ENCODE measurements at places on chromosomes 2 and 18.

DNA sequence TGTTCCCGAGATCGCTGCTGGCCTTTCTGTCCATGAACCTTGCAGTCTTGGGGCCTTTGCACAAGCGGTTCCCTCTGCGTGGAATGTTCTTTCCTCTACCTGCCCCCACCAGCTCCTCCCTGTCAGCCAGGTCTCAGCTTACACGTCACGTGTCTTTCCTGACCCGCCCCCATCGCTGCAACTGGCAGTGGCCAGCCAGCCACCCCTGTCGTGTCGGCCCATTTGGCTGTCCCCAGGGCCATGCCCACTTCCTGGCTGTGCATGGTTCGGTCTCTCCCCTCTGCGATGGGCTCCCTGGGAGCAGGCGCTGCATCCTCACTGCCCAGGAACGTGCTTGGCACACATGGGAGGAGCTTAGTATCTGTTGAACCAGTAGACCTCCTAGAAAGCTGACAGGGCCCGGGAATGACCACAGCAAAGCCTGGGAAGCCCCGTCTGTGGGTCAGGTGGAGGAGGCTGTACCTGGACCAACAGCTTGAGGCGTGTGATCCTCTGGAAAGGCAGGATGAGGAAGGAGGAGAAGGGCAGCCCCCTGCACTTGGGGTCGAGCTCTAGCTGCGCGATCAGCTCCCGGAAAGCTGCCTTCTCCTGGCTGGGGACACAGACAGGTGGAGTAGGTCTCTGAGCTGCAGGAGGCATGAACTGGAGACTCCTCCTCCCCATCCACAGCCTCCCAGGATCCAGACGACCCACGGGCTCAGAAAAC, 21.0 kb downstream of the SNORC start:
- DNase-seq = peak; percentile 13

GRCh38 chr2:217953011-217953481, 49.7 kb downstream of the TNS1 start:
- DNase-seq = no peak

- DNase-seq = no peak
These were observed 31.0 kb upstream of the PTH2R start for GRCh38 chr2:208375491-208376068.

GRCh38 chr18:35941299-35941698, 31.2 kb upstream of the RMP24 start:
- no peak for DNase-seq

- DNase-seq = peak; percentile 53
These were observed 29.0 kb downstream of the RPL37A start for GRCh38 chr2:216527600-216527999.

DNA sequence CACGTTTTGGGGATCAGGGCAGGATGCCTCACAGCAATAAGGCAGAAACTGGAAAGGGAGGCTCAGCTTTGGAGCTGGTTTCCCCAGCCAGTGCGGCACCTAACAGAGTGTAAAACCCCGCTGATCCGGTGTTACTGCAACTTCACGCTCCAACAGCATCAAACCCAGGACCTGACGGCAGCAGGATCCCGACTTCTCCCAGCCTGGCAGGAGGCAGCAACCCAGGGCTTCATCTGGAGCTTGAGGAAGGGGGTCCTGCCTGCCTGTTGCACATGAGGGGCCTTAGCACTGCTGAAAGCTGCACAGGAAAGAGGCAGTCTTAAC, 209.8 kb downstream of the MGAT5 start:
- no peak for DNase-seq

GRCh38 chr2:45942237-45942738, 290.8 kb downstream of the PRKCE start:
- peak; percentile 56 for DNase-seq

GRCh38 chr2:69946351-69947324, 14.8 kb downstream of the ASPRV1 start:
- DNase-seq = peak; percentile 70

GRCh38 chr2:217979151-217979811, 23.5 kb downstream of the TNS1 start:
- peak; percentile 85 for DNase-seq

- DNase-seq = peak; percentile 70
These were observed 40.7 kb upstream of the NT5C1B start for GRCh38 chr2:18630101-18630500.

GRCh38 chr2:129801575-129801974, 177.9 kb upstream of the RAB6C start:
- peak; percentile 91 for DNase-seq

- no peak for DNase-seq
These were observed 80.9 kb downstream of the GALNT1 start for GRCh38 chr18:35662293-35663062.

DNA sequence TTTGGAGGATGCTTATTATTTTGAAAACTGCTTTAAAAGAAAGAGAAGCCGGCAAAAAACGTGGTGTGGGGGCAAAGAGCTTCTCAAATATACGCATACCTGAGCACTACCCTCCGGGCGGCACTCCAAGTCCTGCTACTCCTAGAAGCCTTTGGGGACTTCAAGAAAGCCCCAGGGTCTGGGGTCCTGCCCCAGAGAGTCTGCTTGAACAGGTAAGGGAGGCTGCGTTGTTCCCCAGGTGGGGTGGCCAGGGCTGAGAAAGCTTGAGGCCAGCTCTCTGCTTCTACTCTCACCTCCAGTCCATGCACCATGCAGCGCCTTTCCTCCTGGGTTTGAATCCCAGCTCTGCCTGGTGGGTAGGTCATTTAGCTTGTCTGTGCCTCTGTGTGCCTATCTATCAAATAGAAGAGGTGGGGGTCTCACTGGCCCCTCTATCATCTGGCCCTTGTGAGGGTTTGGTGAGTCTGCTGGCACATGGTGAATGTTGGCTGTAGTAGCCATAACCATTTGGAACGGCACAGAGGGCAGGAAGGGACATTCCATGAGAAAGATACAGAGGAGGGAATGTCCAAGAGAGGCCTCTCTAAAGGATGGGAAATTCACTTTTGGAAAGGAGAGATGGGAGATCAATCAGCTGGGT, 19.5 kb downstream of the MALL start:
- DNase-seq = no peak

Measured in fibroblast of skin of right quadriceps (primary cell).